Brain (organoid and tissue), 16 donors: ENCODE measurements at places on chromosomes 7 and 10.

- no peak for DNase-seq
Observed at GRCh38 chr10:74863551-74863950, 37.2 kb downstream of the KAT6B start.

GRCh38 chr7:86926732-86927131 is 132.7 kb downstream of the ELAPOR2 start:
- peak; percentile 77 for DNase-seq

- no peak for DNase-seq
Observed at GRCh38 chr7:1593091-1593866, 23.4 kb upstream of the PSMG3 start.

DNA sequence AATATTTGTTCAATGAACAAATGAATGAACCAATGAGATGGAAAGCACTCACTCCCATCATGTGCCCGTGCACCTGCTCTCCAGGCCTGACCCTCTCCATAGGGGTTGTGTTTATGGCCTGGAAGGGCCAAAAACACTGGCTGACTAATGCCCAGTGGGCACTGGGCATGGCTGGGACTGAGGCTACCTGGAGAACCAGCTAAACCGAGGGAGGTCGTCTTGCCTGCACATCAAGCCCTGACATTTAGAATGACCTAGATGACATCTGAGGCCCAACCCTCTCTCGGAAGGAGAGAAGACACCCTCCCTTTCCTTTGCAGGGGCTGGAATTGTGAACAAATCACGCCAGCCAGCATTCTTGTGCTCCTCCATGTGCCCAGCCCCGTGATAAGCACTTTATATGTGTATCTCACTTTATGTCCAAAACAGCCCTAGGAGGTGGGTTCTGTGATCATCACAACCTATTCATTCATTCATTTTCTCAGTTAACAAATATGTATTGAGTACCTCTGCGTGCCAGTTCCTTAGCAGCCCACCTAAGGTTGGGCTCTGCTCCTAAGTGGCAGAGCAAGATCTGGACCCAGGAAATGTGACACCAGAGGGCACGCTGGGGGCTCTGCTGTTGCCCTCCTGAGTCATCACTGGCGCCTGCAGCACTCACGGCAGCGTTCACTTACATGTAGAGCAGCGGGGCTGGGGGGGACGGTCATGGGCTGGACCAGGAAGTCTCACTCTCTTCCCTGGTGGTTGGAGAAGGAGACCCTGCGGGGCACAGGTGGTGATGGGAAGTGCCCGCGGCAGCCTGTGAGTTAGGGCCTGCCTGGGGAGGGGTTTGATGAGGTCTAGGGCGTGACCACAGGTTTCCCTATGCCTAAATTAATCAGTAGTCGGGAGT is 52.0 kb downstream of the TSPAN15 start:
- DNase-seq: no peak

DNA sequence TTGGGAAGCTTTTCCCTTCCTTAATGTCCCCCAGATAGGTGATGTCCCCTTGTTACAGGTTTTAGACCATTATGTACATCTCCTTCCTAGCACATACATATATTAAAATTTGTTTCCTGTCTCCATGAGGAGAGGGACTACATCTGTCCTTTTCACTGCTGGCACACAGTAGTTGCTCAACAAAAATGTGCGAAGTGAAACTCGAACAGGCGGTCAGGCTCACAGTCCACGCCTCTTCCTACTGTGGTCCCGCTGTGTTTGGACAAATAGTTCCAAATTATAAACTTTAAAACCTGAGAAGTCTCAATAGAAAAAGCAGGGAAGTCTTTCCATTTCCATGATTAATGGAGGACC is 1.2 kb upstream of the HHEX start:
- no peak for DNase-seq

DNA sequence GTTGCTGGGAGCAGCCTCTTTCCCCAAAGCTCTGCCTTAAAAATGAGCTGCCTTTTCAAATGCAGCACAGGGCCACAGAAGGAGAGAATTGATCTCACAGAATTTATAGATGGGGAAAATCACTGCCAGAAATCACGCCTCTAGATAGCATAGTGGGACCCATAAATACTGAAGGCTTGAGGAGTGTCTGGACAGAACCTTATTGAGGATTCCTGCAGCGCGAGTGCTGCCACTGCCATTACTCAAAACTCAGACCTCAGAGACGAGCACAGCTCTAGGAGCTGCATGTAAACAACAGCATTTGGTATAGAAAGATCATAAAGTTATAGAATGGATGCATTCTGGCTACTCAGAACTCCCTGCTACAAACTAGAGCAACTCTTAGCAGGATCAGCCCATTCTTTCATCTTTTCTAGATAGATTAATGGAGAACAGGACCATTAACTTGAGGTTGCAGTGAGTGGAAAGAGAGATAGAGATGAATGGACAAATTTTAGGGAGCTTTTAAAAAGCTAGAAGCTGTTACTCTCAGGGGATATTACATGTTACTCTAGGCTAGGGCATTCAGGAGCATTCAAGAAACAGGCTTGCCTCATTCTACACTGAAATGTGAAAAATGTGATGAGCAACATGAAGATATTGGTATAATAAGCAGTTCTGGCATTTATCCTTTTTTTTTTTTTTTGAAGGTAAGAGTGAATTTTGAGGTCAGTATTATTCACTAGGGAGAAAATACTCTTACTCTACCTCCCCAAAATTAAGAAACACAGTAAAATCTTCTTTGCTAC is 267.2 kb upstream of the SLC26A5 start:
- no peak for DNase-seq

- peak; percentile 97 for DNase-seq
Observed at GRCh38 chr7:138738551-138739335, 37.6 kb upstream of the SVOPL start.

DNA sequence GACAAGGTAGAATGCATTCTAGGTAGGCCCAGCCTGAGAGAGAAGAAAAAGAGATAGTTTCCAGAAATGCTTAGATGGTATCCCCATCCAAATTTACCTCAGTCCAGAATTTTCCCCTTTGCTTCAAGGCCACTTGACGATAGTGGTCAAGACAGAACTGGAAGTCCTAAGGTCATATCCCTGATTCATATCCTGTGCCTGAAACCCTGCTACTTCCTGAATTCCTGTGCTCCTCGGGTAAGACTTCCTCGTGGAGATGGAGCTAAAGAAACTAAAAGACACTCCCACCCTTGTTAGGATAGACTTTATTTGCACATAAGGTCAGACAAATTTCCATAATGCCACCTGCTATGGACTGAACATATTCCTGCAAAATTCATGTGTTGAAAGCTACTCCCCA is 175.9 kb downstream of the EVX1 start:
- no peak for DNase-seq

GRCh38 chr10:100864978-100865377 is 47.8 kb upstream of the SLF2 start:
- peak; percentile 44 for DNase-seq

DNA sequence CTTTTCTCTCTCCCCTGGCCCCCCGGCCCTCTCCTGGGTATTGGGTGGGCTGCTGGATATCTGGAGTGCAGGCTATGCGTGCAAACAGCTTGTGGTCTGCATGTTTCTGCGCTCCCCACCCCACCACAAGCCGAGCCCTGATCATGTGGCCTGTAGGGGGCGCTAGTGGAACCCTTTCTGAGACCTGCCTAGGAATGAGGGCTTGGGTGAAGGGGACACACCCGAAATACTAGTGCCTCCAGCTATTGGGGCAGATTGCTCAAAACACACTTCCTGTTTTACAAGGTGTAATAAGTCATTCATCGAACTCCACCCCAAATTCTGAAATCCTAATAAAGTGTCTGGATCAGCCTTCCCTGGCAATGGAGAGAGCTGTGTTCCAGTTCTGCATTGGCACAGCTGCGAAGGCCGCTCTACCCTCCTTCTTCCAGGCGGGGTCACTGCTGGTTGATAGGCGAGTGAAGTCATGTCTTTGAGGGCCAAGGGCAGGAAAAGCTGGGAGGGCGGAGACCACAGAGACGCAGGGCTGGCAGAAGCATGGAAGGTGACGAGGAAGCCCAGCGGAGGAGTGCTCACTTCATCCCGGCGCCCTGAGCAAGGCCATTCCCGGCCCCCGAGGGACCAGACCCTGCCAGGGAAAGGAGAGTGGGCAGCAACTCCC is 19.8 kb upstream of the PRRT4 start:
- no peak for DNase-seq

DNA sequence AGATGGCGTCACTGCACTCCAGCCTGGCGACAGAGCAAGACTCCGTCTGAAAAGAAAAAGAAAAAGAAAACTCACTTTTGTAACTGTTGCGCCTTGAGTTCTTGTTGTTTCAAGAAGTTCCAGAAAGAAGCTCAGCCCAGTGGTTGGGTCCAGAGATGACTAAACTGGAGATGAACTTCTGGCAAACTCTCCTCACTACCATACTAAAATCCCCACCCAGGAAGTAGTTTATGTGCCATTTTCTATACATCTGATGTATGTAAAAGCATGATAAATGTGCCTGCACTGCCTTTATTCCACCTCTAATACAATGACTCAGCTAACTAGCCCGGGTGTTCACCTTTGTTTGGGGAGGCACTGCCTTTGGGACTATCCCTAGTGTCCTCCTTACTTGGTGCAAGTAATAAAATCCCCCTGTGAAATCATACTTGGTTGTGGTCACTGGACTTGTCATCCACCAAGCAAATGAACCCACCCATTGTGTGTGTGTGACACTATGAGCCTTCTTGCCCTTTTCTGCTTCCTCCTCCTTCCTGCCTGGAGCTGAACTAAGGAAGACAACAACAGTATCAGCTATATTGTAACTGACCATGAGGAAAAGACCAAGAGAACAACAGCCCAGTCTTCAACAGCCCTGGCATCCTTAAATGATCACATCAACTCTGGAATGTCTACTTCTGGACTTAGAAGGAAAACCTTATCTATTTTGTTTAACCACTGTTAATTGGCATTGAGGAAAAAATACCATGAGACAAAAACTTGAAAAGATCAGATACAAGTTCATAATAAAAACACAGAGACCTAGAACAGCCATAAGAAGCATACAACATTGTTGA is 33.6 kb downstream of the JMJD1C start:
- DNase-seq: no peak

DNA sequence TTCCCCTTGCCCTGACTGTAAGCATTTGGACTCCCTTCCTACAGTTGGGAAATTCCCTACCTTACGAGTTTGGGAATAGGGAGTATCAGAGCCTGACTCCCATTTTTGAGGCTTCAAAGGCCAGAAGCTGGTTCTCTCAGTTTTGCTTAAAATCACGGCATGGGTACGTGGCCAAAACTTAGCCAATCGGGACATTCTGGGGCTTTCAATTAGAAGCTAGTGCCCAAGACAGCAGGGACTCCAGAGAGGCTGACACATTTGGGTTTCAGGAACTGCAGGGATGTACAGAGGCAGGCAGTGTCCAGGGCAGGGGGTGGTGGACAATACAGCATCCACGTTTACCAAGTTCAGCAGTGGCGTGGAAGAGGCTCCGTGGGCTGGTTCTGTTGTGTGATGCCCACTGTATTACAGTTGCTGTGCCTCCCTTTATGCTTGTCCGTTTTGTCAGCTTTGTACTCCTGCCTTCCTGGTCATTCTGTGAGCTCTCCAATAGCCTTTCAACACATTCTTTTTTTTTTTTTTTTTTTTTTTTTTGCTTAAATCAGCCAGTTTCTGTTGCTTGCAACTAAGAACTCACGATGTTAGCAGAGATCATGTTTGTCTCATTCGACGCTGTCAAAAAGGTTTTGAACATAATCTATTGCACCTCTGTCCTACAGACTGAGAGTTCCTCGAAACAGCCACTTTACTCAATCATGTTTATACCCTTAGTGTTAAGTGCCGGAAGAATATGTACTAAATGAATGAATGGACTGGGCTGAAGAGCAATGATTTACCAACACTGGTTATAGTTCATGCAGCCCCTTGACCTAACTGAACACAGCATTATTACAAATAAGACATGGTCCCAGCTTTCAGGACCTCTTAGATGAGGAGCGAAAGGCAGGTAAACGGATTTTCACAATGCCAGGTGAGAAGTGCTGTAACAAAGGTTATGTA is 1.1 kb downstream of the GGCT start:
- DNase-seq: peak; percentile 1

- DNase-seq: no peak
Observed at GRCh38 chr10:44911951-44912350, 814 bp downstream of the TMEM72 start.

- peak; percentile 33 for DNase-seq
Observed at GRCh38 chr10:78301891-78302738, 268.5 kb downstream of the RPS24 start.

- no peak for DNase-seq
Observed at GRCh38 chr7:22729180-22729825, 2.3 kb downstream of the IL6 start.

GRCh38 chr10:26647602-26648244 is 49.8 kb upstream of the PDSS1 start:
- no peak for DNase-seq

DNA sequence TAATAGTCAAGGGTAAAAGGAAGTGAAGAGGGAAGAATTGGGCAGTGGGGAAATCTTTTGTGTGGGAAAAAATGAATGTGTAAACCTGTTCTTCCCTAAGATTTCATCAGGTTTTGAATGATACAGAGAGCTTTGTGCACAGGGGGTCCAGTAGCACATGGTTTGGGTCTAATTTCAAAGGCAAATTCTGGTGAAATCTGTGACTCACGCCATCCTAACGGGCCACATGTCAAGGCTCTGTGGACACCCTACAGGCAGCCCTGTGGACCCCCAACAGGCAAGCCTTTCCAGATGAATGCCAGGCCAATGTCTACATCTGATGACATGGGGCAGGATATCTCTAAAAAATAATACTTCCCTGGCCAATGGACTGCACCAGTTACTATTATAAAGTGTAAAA is 309.8 kb downstream of the PARD3 start:
- DNase-seq: no peak

DNA sequence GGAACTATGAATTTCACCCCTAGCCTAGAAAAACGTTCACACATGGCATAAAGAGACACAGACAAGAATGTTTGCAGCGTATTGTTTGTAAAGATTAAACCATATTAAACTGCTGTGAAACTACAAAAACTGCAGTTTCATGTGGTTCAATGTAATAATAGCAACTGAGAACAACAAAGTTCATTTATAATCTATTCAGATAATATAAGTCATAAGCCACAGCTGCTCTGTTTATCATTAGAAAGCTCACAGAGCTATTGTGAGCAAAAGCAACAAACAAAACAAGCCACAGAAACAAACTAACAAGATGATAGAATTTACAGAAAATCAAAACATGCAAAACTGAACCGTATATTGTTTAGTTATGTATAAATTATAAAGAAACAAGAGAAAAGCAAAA is 113.5 kb downstream of the AHR start:
- no peak for DNase-seq

- DNase-seq: no peak
Observed at GRCh38 chr10:83691791-83692596, 447.3 kb upstream of the GHITM start.

DNA sequence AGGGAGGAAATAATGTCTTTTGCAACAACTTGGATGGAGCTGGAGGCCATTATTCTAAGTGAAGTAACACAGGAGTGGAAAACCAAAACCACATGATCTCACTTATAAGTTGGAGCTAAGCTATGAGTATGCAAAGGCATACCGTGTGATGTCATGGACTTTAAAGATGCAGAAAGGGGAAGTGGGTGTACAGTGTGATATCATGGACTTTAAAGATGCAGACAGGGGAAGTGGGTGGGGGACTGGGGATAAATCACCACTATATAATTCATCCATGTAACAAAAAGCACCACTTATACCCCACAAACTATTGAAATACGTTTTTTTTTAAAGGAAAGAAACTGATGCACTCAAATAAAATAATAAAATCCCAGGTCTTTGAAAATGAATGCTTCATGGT is 29.5 kb downstream of the LYZL2 start:
- no peak for DNase-seq

GRCh38 chr10:109191823-109192222 is 731.5 kb downstream of the XPNPEP1 start:
- DNase-seq: no peak

GRCh38 chr7:84384417-84384816 is 189.8 kb upstream of the SEMA3A start:
- DNase-seq: no peak
